ENCODE measurements at places on chromosomes 4 and X.
A peak's percentile ranks its signal among the peaks of the same experiment; 100 is the strongest.

GRCh38 chr4:82797405-82798111 is 1.0 kb downstream of the SCD5 start:
- DNase-seq, result no peak

DNA sequence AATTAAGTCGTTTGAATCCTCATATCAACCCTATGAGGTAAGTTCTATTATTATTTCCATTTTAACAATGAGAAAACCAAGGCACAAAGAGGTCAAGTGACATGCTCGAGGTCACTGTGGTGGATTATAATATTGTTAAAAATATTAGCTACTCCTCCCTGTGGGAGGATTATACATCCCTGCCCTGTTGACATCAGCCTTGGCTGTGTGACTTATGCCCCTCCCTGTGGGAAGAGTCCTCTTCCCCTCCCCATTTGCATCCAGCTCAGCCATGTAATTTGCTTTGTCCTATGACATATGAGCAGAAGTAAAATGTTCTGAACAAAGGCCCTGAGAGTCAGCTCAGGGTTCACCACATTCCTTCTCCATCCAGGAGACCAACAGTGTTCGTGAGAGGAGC is 152.7 kb upstream of the ZIC3 start:
- no peak for DNase-seq

DNA sequence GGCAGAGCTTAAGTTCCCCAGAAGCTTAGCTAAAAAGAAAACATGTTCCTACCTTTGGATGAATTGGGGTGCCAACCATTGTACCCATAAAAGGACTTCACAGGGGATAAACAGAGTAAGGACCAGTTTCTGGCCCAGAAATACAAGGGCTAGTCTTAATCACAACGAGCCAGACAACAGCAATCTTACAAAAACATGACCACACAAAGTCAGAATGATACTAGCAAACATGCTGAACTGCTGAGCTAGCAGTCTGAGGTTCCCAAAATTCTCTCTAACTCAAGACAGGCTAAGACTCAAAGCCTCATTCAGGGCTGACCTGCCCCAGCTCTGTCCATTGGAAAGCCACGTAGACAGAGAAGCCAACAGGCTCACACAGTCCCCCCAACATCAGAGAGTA is 40.3 kb downstream of the ATP11C start:
- DNase-seq, result no peak

- no peak for DNase-seq
These were observed 112.8 kb downstream of the KDR start for GRCh38 chr4:55012363-55013230.

DNA sequence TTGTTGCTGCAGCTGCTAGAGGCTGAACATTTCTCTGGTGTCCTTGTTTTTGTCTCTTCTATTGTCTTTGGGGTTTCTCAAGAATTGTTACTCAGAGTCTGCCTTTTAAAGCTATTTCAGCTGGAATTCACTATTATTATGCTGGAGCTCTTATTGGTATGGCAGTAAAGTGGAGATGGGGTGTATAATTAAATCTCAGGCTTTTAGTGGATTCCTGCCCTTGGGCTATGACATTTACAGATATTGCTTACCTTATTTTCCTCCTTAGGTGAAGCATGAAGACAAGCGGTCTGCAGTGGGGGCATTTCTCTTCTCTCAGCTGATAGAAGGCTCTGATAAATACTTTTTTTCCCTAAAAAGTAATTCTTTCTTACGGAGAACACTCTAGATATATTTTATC is 1656.6 kb upstream of the IGFBP7 start:
- no peak for DNase-seq

- no peak for DNase-seq
These were observed 1.3 kb downstream of the HS3ST1 start for GRCh38 chr4:11427121-11427996.

GRCh38 chrX:151713849-151714248 is 2.0 kb upstream of the FATE1 start:
- DNase-seq, result peak; percentile 25

DNA sequence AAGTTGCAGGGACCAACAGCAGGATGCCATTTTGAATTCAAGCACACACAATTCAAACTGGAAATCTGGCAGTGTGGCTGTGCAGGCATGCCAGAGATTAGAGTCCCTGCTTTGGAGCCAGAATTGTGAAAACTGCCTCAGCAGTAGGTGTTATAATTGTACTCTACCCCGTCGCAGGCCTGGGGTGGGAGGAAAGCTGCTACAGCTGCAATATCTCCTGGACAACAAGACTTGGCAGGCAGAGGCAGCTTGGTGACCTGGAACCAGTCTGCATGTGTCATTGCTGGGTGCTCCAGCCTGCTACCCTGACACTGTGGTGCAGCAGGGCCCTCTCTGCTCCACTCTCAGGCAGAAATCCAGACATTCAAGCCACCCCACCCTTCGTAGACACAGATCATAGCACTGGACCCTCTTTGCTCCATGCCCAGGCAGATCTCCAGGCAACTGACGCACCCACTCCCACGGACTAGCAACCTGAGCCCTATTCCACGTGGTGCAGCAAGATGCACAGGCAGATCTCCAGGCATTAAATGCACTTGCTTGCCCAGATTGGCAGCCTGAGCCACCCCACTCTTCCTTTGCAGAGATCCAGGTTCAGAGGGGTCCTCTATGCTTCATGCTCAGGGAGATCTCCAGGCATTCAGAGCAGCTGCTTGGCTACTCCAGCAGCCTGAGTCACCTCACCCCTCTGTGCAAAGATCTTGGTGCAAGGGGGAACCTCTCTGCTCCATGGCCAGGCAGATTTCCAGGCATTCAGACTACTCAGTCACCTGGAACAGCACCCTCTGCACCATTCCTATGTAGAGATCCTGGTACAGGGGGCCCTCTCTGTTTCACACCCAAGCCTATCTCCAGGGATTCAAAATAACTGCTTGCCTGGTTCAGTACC is 140.5 kb downstream of the LRBA start:
- no peak for DNase-seq

DNA sequence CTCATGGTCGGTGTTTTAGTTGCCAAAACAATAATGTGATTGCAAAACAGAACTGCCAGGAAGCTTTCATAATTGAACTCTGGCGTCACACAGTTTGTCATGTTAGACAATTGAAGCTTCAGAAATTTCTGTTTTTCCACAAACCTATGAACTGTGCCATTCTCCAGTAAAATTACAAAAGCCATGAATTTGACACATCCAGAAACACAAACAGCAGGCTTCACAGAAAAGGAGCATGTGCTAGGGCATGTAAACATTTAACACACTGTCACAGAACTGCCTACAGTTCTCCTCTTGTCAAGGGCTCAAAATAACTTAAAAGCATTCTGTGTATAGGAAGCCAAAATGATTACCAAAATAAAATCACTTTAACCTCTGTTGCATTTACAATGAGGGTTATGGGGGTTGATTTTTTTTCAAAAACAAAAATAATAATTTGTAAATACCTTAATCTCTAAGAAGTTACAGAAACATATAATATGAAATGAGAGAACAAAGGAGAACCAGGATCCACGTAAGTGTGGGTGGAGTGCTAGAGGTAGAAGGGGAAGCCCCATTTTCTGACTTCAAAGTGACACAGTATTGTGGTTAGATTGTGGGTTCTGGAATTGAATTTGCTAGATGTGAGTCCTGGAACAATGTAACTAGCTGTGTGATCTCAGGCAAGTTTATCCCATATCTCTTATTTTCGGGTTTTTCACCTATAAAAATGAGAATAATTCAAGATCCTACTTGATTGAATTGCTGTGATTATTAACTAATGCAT is 295.0 kb downstream of the CENPC start:
- DNase-seq, result no peak

DNA sequence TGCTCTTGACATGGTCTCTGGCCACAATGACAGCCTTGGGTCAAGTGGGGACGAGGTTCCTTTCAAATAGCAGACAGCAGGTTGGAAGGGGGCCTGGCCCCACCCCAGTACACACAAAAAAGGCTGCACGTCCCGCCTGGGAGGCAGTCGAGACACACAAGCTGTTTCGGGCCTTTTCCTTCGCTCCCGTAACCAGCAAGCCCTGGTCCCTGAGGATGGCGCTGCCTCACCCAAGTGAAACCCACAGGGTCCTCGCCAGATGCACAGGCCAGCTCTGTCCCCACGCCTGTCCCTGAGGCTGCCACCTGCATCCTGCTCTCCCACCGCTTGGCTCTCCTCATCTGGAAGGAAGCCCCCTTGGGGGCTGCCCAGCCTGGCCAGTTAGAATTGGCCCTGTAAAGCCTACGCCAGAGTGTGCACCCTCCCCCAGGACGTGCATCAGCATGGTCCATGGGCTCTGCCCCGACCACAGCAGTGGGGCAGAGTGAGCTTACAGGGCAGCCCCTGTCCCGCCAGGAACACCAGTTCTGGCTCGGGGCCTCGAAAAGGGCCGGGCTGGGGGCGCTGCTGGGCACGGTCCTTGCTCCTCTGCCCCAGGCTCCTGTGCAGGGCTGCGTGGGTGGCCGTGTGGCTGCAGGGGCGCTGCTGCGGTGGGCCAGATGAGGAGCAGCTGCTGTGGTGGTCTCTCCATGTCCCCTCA is 2.0 kb downstream of the CPLX1 start:
- no peak for DNase-seq

DNA sequence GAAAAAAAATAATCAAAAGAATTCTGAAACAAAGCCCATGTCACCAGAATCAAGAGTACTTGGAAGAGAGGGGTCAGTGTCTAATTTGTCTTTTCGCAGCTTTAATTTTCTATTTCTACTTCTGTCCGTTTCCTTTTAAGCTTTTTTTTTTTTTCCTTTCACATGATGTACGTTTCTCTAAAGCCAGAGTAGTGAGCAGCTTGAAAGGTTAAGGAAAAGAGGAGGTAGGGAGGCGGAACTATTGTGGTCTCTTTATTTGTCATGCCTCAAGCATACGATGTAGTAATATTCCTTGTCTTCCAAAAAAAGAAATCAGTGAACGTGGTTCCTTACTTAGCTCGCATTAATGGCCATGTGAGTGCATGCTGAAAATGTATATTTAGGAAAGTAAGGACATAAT is 311.5 kb downstream of the TENM3 start:
- DNase-seq, result no peak

GRCh38 chrX:121902463-121902862 is 855.1 kb downstream of the GLUD2 start:
- no peak for DNase-seq

GRCh38 chr4:37830640-37831039 is 4.2 kb downstream of the PGM2 start:
- no peak for DNase-seq

DNA sequence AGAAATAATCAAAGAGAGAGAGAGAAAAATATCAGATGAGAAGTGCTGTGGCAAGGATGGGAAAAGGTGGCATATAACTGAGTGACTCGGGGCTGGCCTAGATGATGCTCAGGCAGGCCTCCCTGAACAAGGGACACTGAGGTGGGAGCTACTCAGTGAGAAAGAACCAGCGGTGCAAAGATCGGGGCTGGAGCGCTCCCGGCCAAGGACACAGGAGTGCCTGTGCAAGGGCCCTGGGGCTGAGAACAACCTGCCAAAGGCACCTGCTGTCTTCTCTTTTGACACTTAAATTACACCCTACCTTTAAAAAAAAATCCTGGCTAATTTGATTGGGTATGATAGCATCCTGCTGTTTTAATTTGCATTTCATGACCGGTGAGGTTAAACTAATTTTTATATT is 77.7 kb upstream of the C4orf50 start:
- DNase-seq, result no peak

DNA sequence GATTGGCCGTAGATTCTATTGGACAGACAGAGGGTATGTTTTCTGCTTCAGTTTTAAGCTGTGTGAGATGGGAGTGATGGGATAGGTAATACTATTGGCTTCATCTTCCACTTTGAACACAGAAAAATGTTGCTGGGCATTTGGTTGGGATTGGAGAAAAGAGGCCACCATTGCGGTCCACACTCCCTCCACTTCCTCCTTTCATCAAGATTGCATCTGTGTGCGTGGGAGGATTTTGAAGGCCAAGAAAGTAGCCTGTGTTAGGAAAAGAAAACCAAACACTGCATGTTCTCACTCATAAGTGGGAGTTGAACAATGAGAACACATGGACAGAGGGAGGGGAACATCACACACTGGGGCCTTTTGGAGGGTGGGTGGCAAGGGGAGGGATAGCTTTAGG is 56.4 kb downstream of the EGF start:
- DNase-seq, result no peak

GRCh38 chr4:140875746-140876452 is 119.7 kb upstream of the TBC1D9 start:
- no peak for DNase-seq

All from iPS DF 19.7 (cell line).